ENCODE measurements at places on chromosomes 11 and 22.
A peak's percentile ranks its signal among the peaks of the same experiment; 100 is the strongest.

- DNase-seq: peak; percentile 36
Observed at GRCh38 chr22:27801616-27802345, at the start of gene MN1. TSS of gene MN1 (minus strand) at chr22:27801756. CDS start at chr22:27800543, 1,213 bp downstream.

GRCh38 chr11:32960553-32961164, 55.0 kb upstream of the DEPDC7 start:
- no peak for DNase-seq

GRCh38 chr11:111299101-111300026, 1.0 kb downstream of the POU2AF3 start:
- DNase-seq: no peak

GRCh38 chr11:104410336-104410735, 246.4 kb upstream of the PDGFD start:
- no peak for DNase-seq

DNA sequence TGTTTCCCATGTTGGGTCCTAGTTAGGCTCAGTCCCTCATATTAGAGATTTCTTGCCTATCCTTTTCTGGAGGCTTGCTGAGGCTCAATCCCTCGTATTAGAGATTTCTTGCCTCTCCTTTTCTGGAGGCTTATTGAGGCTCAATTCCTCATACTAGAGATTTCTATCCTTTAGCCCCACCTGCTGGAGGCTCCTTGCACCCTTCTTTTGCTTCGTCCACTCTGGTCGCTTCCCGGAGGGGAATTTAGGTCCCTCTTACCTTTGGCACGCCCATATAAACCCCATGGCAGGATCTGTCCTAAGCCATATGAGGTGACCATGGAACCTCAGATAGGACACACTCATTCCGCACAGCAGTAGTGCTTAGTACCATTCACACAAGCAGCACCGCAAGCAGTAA, 15.9 kb downstream of the CYP2D6 start:
- DNase-seq: no peak

GRCh38 chr22:28254396-28254795, 335.3 kb upstream of the PITPNB start:
- no peak for DNase-seq

GRCh38 chr11:131178020-131178419, 192.4 kb upstream of the NTM start:
- DNase-seq: no peak

DNA sequence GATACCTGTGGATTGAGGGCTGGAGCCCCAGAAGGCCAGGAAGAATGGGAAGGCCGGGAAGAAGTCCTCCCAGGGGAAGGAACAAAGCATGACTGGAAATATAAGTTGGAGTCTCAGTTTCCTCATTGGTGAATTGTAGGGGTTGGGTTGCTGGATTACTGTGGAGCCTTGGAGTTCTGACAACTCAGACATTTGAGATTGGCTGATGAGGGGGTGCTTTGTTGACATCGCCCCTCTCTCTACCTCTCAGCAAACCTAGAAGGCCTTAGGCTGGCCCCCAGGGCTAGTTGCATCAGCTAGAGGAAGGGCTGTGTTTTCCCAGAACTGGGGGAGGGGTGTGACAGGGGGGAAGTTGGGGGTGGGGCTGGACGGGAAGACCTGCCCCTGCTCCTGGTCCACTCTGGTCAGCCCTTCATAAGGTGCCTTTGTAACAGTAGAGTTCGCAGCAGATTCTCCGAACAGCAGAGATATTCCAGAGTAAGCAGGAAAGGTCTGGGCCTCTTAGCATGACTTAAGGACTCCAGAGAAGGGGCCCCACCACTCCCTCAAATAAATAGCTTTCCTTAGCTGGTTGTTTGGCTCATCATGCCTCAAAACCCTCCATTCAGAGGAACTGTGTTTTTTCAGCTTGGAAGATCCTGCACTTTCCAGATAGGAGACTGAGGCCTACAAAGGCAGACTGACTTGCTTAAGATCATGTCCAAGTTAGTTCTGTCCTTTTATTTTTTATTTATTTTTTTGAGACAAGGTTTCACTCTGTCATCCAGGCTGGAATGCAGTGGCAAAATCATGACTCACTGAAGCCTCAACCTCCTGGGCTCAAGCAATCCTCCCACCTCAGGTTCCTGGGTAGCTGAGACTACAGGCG, 12.5 kb upstream of the THRSP start:
- no peak for DNase-seq

GRCh38 chr11:88537613-88538012, 200.1 kb upstream of the CTSC start:
- DNase-seq: no peak

DNA sequence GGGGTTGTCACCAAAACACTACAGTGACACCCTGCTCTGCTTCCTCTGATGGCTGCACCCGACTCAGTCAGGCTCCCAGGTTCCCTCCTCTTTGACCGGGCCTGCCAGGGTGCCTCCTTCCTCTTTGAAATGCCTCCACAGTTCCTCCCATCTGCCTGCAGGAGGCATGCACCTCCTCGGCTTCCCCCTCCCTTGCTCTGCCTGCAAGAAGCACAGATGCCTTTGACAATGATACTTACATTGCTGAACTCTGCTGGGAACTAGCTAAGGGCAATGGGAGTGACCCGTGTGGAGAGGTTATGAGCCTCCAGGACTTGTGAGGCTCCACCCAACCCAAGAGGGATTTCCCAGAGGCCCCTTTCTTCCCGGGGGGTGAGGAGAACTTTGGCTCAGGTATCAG, 674.1 kb downstream of the OPCML start:
- DNase-seq: no peak

DNA sequence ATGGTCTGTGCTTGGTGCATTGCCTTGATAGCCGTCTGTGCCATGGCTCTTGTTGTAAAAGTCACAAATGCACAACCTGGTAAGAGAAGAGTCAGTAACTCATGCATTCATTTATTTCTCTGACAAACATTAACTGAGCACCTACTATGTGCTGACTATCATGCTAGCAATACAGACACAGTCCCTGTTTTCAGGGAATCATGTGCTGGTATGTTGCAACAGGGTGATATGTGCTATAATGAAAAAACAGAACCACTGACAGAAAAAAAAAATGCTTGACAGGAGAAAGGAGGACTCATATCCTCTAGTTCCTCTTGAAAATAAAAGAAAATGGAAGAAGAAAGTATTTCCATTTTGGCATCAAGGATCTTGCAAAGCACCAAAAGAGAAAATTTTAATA, 34.5 kb upstream of the RAPSN start:
- no peak for DNase-seq

DNA sequence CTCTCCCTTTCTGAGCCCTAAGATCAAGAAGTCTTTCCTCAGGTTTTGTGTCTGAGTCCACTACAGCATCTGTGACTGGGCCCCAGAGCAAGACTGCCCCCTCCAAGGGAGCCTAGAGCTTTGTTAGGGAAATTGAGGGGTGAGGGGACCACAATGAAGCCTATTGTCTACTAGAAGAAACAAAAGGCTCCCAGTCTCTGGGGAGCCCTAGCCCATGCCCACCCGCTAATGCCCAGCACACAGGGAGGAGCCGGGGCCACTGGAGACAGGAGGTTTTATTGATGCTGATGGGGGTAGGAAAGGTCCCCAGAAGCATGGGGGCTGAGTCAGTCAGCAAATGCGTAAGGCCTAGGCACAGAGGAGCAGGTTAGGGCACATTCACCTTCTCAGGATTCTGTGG, 14.0 kb downstream of the RHOG start:
- DNase-seq: no peak

DNA sequence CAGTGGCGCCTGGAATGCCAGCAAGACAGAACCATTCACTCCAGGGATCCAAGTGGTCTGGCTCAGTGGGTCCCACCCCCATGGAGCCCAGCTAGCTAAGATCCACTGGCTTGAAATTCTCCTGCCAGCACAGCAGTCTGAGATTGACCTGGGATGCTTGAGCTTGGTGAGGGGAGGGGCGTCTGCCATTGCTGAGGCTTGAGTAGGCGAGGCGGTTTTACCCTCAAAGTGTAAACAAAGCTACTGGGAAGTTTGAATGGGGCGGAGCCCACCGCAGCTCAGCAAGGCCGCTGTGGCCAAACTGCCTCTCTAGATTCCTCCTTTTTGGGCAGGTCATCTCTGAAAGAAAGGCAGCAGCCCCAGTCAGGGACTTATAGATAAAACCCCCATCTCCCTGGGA, 125.7 kb upstream of the DDI1 start:
- no peak for DNase-seq

- DNase-seq: peak; percentile 64
Observed at GRCh38 chr11:64358907-64359711, at the start of gene RPS6KA4. TSS of gene RPS6KA4 (plus strand) at chr11:64359162. CDS start at chr11:64359236, 74 bp downstream.

- DNase-seq: no peak
Observed at GRCh38 chr11:126363706-126364248, 8.3 kb downstream of the ST3GAL4 start.

DNA sequence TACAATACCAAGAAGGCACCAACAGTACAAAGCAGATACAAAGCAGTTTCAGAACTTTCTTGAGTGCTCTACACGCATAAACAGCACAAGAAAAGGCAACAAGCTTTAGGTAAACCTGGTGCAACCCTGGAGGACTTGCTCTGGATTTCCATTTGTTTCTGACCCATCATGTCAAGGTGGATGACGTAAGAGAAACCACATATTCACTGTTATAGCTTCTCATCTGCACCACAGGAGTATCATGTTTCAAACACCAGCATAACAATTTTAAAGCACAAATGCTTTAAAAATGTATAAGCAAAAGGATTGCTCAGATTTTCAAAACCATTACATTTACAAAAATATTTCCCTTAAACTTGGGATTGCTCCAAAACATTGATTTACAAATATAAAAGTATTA, 25.0 kb upstream of the YPEL1 start:
- no peak for DNase-seq

DNA sequence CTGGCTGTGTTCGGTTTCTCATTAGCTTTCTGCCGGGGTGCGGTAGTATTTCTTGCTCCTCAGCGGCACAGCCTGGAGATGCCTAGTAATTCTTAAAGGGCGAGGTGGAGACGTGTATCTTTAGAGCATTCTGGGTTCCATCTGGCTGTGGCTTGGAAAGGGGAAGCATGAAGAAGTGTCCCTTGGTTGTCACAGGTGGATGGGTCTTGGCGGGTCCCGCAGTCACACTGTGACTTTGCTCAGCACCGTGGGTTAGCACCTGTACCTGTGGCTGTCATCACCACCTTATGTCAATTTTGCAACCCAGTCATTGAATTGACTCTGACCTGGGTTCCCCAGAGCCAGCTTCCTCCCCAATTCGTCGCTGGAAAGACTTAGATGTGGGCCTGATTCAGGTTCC, 57.6 kb downstream of the MIAT start:
- no peak for DNase-seq

GRCh38 chr11:20388096-20389055, 860 bp downstream of the PRMT3 start:
- DNase-seq: peak; percentile 30

- no peak for DNase-seq
Observed at GRCh38 chr11:66971488-66971887, 3.6 kb upstream of the C11orf86 start.

DNA sequence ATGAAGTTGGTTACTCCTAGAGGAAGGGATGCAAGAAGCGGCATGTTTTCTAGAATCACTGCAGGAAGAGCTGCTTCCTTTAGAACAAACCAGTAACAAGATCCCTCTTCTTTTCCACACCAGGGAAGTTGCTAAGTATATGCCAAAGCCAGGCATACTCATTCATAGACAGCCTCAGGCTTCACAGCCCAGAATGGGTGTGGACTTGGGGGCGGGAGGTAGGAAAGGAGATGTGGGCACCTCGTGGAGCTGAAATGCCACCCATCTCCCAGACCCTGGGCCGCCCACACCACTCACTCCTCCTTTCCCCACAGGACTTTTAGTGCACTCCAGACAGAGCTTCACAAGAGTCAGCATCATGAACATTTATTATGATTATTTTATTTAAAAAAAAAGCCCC, 16.0 kb upstream of the TMEM121B start:
- DNase-seq: no peak

DNA sequence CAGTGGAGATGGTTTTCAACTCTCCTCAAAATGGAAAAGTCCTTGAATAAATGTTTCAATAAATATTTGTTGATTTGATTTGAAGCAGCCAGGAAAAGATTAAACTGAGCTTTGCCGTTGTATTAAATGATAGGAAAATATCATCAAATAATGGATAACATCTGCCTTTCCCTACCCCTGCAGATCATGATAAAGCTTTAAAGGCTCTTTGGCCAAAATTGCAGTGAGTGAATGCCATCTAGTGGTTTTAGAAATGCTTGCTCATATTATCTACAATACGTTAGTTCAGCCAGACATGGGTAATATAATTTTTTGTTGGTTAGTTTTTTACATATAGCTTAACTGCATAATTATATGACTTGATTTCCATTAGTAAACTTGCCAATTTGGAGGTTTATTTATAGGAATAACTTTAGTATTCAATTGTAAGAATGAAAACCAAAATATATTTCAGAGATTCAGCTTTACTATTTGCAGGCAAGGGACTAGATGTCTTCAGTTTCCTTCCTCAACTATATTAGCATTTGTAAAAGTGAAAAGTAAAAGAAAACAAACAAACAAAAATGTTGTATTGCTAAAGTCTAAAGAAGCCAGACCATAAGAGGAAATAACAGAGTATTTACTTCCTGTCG, 159.2 kb downstream of the MSANTD4 start:
- DNase-seq: no peak

DNA sequence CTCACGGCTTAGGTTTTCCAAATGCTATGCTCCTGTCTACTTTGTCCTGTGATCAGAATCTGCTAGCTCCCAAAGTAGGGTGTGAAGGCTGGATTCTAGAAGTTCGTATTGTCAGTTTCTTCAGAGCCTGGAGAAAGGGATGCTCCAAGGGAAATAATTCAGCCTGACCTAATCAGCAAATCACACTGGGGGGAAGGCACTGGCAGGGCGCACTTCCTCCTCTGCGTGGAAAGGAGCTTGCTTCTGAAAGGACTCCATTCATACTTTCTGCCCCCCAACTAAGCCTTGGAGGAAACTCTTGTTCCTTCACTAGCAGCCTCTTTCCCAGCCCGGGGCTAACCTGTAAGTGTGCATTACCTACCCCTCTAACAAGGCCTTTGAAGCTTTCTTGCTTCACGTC, 165.9 kb downstream of the NAV2 start:
- DNase-seq: no peak

- DNase-seq: no peak
Observed at GRCh38 chr11:72546866-72547265, 112.5 kb upstream of the CLPB start.

DNA sequence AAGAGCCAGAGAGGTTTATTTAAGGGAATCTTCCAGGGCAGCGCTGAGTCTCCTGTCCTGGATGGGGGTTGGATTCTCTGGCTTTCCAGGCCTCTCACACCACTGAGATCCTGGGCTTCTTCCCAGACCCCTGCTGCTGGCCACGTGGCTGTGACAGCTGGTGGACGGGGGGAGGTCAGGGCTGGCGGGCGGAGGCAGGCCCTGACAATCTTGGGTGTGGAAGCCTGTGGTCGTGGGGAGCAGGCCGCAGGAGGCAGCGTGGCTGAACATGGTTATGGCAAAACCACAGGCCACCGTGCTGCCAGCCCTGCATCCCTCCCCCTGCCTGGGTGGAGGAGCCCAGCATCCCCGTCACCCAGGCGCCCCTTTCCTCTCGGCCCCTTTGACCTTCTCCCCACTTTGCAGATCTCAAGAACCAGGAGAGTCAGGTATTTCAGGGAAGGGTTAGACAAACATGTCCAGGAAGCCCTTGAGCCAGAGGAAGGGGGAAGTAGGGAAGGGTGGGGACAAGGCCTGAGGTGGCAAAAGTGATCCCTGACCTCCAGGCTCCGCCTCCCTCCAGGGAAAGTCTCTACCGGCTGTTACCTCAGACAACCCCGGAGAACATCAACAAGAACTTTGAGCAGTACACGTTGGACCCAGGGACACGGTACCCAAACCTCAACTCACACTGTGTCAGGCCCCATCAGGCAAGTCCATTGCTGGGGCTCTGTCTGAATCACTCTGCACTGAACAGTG, 111.8 kb downstream of the MICAL2 start:
- DNase-seq: no peak

All from stimulated activated CD4-positive, alpha-beta T cell treated with anti-CD3 and anti-CD28 coated beads, Interleukin-2, amount 100 ng/mL, for 48 hours (primary cell).